ENCODE measurements at places on chromosomes 6 and 20. TPM values are rescaled to one million over a fixed set of nuclear protein-coding genes. Genes with fewer than 3 reads are reported as not detected.
A peak's percentile ranks its signal among the peaks of the same experiment; 100 is the strongest.

DNA sequence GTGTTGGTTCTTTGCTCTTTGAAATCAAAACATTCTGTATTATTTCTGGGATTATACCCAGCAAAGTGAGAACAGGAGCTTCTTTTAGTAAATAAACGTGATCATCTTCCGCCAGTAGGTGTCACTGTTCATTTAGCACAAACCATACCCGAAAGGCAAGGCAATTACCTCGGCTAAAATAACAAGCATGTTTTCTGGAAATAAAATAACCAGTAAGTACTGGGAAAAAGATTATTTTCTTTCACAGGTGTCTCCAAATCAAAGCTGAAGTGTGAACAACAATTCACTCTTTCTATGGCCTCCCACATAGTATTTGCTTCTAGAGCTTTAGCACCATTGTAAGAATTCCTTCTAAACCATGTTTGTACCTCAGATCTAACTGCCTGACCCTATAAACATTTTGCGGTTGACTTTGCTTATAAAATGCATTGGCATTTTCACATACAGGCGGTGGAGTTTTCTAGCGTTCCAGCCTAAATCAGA is 144.6 kb upstream of the AGPAT4 start:
- H3K4me3 ChIP-seq = no peak overlapping the region
- peaks cover 19% of the 10 kb centered on the region for H3K27me3 ChIP-seq
- H3K4me1 ChIP-seq = no peaks in the 10 kb centered on the region
- DNase-seq = no peak
- no peaks in the 10 kb centered on the region for H3K36me3 ChIP-seq
- H3K27ac ChIP-seq = no peak overlapping the region

GRCh38 chr6:10733863-10734262 is 11.0 kb downstream of the TMEM14C start:
- DNase-seq = no peak
- no peaks in the 10 kb centered on the region for H3K4me1 ChIP-seq
- no peak overlapping the region for H3K4me3 ChIP-seq
- peaks cover 48% of the 10 kb centered on the region for H3K36me3 ChIP-seq
- no peaks in the 10 kb centered on the region for H3K27me3 ChIP-seq
- no peak overlapping the region for H3K27ac ChIP-seq

DNA sequence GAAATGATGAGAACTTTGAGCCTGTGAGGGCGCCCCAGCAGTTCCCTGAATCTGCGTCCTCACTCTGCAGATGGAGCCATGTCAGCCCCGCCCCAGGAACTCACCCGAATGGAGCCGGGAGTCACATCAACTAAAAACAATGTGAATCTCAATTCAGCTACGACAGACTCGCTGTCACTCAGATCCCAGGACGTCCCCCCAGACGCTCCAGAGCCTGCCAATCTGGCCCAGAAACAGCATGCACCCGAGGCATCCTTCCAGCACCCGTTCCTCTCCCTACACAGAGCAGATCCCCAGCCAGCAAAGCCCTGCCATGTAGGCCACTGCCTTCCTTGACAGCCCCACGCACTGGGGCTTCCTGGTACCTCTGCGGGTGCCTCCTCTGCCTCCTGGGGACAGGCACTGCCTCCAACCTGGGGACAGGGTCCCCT is 248.0 kb downstream of the TTLL2 start:
- H3K27me3 ChIP-seq = no peaks in the 10 kb centered on the region
- no peaks in the 10 kb centered on the region for H3K36me3 ChIP-seq
- DNase-seq = no peak
- H3K27ac ChIP-seq = peak overlapping the region; percentile 68

GRCh38 chr20:58420798-58421496 is 31.9 kb downstream of the VAPB start:
- no peak overlapping the region for H3K27ac ChIP-seq
- H3K36me3 ChIP-seq = no peaks in the 10 kb centered on the region
- no peak overlapping the region for H3K4me3 ChIP-seq
- no peaks in the 10 kb centered on the region for H3K27me3 ChIP-seq
- DNase-seq = no peak
- H3K4me1 ChIP-seq = peaks cover 27% of the 10 kb centered on the region

DNA sequence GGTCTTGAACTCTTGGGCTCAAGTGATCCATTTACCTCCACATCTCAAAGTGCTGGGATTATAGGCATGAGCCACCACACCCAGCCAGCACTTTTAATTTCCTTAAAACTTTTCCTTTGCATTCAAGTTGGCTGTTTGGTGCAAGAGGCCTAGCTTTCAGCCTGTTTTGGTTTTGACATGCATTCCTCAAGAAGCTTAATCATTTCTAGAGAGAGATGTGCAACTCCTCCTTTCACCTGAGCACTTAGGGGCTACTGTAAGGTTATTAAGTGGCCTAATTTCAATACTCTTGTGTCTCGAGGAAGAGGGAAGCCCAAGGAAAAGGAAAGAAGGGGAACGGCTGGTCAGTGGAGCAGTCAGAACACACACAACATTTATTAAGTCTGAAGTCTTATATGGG is 13.8 kb upstream of the BLOC1S5 start:
- H3K36me3 ChIP-seq = no peaks in the 10 kb centered on the region
- no peak overlapping the region for H3K4me3 ChIP-seq
- DNase-seq = no peak
- no peak overlapping the region for H3K27ac ChIP-seq

DNA sequence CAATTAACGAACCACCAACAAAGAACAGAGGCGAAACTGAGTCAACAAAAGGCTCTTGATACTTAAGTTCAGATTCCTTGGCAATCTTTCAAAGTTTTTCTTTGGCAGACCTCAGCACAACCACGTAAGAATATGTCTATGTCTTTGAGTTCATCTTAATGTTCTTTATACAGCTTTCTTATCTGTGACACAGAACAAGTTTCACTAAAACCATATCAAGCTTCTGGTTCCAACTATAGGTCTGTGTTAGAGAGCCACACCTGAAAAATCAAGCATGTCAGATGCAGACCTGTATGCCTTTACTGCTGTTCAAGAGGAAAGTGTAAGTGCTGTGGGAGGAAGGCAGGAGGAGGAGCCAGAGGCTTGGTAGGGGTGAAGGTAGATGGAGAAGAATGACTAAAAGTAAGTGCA is 271.3 kb downstream of the KHDC1L start:
- no peaks in the 10 kb centered on the region for H3K36me3 ChIP-seq
- no peak overlapping the region for H3K27ac ChIP-seq
- H3K27me3 ChIP-seq = no peaks in the 10 kb centered on the region
- no peaks in the 10 kb centered on the region for H3K4me1 ChIP-seq
- no peak for DNase-seq

GRCh38 chr6:111952821-111953540 is 79.7 kb upstream of the FYN start:
- H3K36me3 ChIP-seq = no peaks in the 10 kb centered on the region
- H3K4me3 ChIP-seq = no peak overlapping the region
- no peak for DNase-seq
- H3K4me1 ChIP-seq = no peaks in the 10 kb centered on the region
- H3K27me3 ChIP-seq = no peaks in the 10 kb centered on the region
- no peak overlapping the region for H3K27ac ChIP-seq

- H3K4me3 ChIP-seq = no peak overlapping the region
- no peak overlapping the region for H3K27ac ChIP-seq
- no peak for DNase-seq
- no peaks in the 10 kb centered on the region for H3K4me1 ChIP-seq
Measured at GRCh38 chr6:113361014-113361645, 496.0 kb upstream of the MARCKS start.

- H3K27me3 ChIP-seq = no peaks in the 10 kb centered on the region
- H3K27ac ChIP-seq = no peak overlapping the region
- H3K4me1 ChIP-seq = no peaks in the 10 kb centered on the region
- H3K36me3 ChIP-seq = no peaks in the 10 kb centered on the region
Measured at GRCh38 chr6:112205427-112206109, 48.8 kb downstream of the LAMA4 start.

GRCh38 chr6:6595952-6596351 is 7.4 kb downstream of the LY86 start:
- peak overlapping the region; percentile 0 for H3K27ac ChIP-seq
- no peaks in the 10 kb centered on the region for H3K27me3 ChIP-seq
- no peaks in the 10 kb centered on the region for H3K36me3 ChIP-seq
- H3K4me3 ChIP-seq = no peak overlapping the region
- peaks cover 27% of the 10 kb centered on the region for H3K4me1 ChIP-seq

DNA sequence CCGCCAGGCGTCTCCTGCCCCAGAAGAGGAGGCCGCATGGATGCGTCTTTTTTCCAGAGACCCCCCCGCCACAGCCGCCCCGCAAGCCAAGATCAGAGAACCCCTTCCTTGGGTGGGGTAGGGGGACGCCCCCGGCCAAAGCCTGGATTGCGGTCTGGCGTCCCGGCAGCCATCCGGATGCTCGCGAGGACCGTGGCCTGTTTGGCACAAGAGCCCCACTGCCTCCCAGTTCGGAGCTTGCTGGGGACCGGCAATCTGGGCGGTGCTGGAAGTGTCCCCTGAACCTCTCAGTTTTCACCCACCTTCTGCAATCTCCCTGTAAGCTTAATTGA is 924 bp downstream of the FAM162B start:
- H3K27ac ChIP-seq = no peak overlapping the region
- DNase-seq = no peak
- H3K4me1 ChIP-seq = peaks cover 15% of the 10 kb centered on the region
- H3K36me3 ChIP-seq = no peaks in the 10 kb centered on the region

DNA sequence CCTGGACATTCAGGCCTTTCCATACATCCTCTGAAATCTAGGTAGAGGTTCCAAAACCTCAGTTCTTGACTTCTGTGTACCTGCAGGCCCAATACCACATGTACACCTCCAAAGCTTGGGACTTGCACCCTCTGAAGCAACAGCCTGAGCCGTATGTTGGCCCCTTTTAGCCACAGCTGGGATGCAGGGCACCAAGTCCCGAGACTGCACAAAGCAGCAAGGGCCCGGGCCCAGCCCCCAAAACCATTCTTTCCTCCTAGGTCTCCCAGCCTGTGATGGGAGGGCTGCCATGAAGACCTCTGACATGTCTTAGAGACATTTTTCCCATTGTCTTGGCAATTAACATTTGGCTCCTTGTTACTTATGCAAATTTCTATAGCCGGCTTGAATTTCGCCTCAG is 107.4 kb upstream of the FRMD1 start:
- H3K4me3 ChIP-seq = no peak overlapping the region
- no peak overlapping the region for H3K27ac ChIP-seq
- no peaks in the 10 kb centered on the region for H3K36me3 ChIP-seq
- no peaks in the 10 kb centered on the region for H3K4me1 ChIP-seq
- no peaks in the 10 kb centered on the region for H3K27me3 ChIP-seq
- DNase-seq = no peak

- no peaks in the 10 kb centered on the region for H3K36me3 ChIP-seq
- no peak overlapping the region for H3K27ac ChIP-seq
- H3K4me1 ChIP-seq = no peaks in the 10 kb centered on the region
Measured at GRCh38 chr6:44642349-44642748, 254.8 kb downstream of the CDC5L start.

- no peak for DNase-seq
- no peaks in the 10 kb centered on the region for H3K36me3 ChIP-seq
- H3K27me3 ChIP-seq = no peaks in the 10 kb centered on the region
- H3K27ac ChIP-seq = no peak overlapping the region
- no peak overlapping the region for H3K4me3 ChIP-seq
Measured at GRCh38 chr6:20182926-20183521, 29.2 kb downstream of the MBOAT1 start.

DNA sequence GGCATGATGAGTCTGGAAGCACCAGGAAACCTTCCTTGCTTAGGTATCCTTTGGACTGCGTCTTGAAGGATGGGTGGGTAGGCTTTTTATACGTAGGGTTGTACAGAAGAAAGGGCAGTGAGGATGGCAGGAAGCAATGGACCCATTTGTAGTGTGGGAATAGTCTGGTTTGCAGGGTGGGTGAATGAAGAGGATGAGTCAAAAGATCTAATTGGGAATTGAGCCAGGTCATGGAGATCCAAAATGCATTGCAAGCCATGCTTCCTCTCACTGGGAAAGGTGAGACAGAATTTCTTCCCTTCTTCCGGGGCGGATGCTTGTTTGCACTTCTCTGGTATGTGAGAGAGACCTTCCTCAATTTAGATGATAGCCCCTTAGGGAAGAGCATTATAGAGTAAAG is 10.1 kb upstream of the BTBD3 start:
- no peaks in the 10 kb centered on the region for H3K36me3 ChIP-seq
- no peak for DNase-seq
- H3K27ac ChIP-seq = no peak overlapping the region
- H3K4me1 ChIP-seq = no peaks in the 10 kb centered on the region
- no peaks in the 10 kb centered on the region for H3K27me3 ChIP-seq
- no peak overlapping the region for H3K4me3 ChIP-seq

- H3K4me1 ChIP-seq = no peaks in the 10 kb centered on the region
- H3K36me3 ChIP-seq = no peaks in the 10 kb centered on the region
- H3K27me3 ChIP-seq = no peaks in the 10 kb centered on the region
- H3K27ac ChIP-seq = no peak overlapping the region
- no peak for DNase-seq
Measured at GRCh38 chr6:148250975-148251685, 91.5 kb upstream of the SASH1 start.

- no peak overlapping the region for H3K27ac ChIP-seq
- H3K27me3 ChIP-seq = no peaks in the 10 kb centered on the region
- no peak for DNase-seq
- H3K4me3 ChIP-seq = no peak overlapping the region
- no peaks in the 10 kb centered on the region for H3K4me1 ChIP-seq
Measured at GRCh38 chr20:36109251-36109947, 45.1 kb upstream of the EPB41L1 start.

C6orf15 gene
- not detected for total RNA-seq

SIRPA gene
- 48.0 TPM for total RNA-seq

VSTM2L gene
- 26.9 TPM for total RNA-seq

ABHD16B gene
- not detected for total RNA-seq

SEMG1 gene
- not detected for total RNA-seq

COL9A3 gene
- total RNA-seq = 16.7 TPM
